ENCODE measurements at places on chromosomes 2 and 18.
A peak's percentile ranks its signal among the peaks of the same experiment; 100 is the strongest.

GRCh38 chr2:178177066-178177679 is 17.1 kb upstream of the OSBPL6 start:
- DNase-seq = no peak

DNA sequence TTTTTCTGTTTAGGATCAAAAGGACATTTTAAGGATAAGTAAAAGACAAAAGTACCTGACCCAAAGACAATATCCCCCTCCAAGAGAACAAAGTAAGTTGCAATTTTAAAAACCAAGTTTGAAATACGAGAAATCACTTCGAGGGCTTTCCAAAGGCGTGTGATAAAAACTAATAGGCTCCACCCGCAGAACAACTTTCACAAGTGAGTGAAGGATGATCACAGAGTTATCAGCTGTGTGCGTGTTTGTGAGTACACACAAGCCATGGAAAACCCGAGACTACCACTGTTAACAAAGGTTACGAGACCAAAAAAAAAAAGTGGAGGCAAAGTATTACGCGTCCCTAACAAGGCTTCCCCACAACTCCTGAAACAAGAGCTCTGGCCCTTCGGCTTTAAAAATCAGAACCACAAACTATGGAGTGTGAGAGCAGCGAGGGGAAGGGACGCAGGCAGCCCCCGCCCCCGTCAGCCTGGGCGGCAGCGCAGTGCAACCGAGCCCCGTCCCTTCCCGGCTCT is 719 bp downstream of the SMAD2 start:
- DNase-seq = no peak

DNA sequence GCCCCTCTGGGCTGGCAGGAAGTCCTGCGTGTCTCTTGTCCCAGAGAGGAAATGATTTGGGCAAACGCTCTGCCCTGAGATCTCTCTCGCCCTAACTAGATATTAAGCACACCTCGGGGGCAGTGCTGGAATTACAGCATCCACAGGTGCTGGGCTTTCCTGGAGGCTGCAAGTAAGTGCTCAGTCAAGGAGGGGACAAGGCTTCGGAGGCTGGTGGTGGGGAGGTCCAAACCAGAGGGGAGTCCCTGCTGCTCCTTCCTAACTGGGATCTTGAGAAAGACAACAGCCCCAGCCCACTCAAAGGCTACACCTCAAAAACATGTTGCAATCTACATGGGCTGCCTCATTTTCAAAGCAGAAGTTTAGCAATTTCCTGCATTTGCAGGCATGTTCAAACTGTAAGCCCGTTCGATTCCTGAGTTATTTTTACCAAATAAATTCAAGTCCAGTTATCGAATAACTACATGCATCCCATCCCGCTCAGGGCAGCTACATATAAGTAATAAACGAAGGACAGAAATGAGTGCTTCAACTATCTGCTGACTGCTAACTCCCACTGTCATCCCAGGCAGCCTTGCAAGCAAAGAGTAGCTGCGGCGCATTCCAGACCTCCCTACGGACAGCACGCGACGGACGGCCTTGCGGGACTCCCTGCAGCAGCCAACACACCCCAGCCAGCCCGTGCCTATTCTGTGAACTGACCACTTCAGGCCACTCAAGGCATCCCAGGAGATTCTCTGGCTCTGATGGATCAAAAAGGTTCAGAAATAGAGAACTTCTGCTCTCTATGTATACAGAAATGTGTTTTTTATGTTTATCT is 27.5 kb downstream of the ZNF516 start:
- DNase-seq = no peak

- no peak for DNase-seq
Measured at GRCh38 chr2:64722291-64723044, 68.8 kb upstream of the SERTAD2 start.

DNA sequence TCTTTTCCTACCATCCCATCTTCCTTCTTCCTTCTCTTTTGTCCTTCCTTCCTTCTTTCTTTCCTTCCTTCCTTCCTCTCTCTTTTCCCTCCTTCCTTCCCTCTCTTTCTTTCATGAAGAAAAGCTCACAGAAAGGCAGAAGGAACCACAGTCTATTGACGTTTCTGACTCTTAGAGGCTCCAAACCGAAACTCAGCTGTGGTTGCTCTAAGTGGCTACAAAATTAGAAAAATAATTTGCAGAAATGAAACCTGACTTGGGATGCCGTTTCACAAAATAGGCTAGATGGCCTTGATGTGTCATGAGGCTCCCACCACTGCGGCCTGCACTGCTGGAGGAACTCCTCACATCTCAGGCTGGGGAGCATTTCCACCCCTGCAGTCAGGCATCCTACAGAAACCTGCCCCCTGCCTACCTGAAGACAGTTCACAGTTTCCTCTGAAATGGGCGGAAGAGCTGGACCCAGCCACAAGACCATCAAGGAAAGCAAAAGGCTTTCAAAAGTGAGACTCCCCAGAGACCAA is 165.6 kb downstream of the SMAD7 start:
- no peak for DNase-seq

DNA sequence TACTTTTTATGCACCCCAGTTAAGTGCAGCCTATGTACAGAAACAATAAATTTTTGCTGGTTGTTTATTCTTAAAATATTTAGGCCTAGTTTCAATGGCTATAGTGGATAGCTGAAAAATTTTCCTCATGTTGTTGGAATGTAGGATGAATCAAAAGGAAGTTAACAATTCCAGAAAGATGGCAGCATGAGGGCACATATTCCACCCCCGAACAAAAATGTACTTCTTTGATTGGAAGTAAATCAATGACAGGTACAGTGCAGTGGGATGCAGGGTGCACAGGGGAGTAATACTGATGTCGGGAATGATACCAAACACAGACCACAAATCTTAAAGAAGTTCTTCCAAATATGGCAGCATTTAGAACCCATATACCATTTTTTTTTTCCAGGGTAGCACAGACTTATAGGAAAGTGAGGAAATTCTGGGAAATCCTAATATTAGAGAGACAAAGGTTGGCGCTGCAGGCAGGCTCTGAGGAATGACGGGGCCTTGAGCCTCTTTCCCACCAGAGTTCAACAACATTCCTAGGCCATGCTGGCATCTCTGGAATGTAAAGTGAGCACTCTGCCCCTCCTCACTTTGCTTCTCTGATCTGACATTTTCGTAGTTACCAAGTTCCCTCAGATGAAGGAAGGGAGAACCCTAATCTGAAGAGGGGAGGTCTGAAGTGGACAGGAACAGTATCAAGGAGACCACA is 36.6 kb upstream of the IKZF2 start:
- DNase-seq = no peak

- no peak for DNase-seq
Measured at GRCh38 chr2:27960237-27960912, 69.8 kb downstream of the BABAM2 start.

DNA sequence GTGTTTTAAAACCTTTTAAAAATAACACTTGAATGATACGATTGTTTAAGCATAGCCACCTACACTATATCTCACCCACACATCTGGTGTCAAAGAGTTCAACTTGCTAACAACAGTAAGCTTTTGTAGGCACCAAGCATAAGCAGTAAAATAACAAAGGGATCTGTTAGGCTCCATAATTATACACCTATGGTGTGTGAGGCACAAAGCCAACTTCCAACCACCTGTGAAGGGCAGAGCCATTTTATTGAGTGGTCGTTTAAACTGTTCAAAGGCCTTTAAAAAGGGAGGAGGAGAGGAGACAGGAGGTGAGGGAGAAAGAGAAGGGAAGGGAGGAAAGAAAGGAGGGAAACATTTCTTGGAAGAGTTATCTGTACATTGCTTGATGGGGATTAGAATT is 27.9 kb downstream of the NEMP2 start:
- peak; percentile 84 for DNase-seq

- DNase-seq = no peak
Measured at GRCh38 chr18:48297139-48297538, 112.0 kb downstream of the ZBTB7C start.

DNA sequence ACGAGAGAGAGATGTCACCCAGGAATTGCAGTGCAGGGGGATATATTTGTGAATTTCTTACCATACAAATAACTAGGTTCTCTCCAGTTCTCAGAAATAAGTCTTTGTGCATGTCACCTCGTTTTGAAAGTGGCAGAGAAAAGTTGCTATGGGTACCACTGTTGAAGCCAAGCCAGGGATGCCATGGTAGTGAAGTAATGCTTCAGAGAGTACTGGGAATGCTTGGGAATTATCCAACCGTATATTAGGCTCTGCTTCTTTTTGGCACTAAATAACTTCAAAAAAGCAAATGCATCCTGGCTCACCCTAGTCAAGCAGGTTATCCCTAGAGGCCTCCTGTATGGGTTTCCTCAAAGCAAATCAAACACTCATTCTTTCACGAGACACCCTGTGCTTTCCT is 50.7 kb upstream of the DDX18 start:
- DNase-seq = no peak

GRCh38 chr2:188695953-188696352 is 278.2 kb upstream of the COL3A1 start:
- DNase-seq = no peak

DNA sequence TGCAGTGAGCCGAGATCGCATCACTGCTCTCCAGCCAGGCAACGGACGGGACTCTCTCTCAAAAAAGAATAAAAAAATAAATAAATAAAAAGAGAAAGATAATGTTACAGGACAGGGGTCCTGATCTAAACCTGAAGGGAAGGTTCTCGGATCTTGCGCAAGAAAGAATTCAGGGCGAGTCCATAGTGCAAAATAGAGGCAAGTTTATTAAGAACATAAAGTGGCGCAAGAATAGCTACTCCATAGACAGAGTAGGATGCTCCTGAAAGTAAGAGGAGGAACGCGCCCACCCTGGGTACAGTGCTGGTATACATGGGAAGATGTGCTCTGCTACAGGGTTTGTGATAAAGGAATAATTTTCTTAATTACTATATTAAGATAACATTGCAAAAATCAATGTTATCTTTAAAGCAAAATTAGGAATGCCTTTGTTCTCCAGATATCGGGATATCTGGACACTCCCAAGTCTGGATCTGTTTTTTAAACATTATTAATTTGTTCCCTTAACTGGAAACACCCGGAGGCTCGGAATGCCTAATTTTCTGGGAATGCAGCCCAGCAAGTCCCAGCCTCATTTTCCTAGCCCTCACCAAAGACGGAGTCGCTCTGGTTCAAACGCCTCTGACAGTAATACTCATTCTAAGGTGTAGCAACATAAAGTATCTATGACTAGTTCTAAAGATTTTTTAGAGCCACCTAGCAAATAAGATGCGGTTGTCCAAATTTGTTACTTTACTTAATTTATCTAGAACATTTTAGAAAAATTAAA is 38.8 kb downstream of the ACSL3 start:
- DNase-seq = no peak

- no peak for DNase-seq
Measured at GRCh38 chr2:32647180-32647651, 19.4 kb downstream of the TTC27 start.

GRCh38 chr18:31500051-31500688 is 2.2 kb downstream of the DSG2 start:
- no peak for DNase-seq

GRCh38 chr2:12918138-12918834 is 201.6 kb downstream of the TRIB2 start:
- DNase-seq = no peak

- DNase-seq = peak; percentile 76
Measured at GRCh38 chr2:173982918-173983317, 17.7 kb upstream of the SP3 start.

DNA sequence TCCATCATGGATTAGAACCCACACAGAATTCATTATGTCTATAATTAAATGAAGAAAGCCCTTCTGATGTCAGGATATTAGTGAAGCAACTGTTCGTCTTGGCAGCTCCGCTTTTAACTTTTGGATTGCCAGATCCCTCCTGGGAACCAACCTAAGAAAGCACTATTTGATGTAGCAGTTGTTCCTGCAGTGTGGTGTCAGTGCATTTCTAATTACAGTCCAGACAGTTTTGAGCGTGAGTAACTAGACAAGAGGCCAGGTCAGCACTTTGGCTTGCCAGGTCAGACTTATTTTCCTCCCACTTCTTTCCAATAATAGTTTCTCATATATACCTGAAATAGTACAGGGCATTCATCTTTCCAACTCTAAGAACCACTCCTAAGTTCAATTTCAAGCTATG is 13.8 kb downstream of the NRXN1 start:
- DNase-seq = no peak

- no peak for DNase-seq
Measured at GRCh38 chr2:88831792-88832248, 140.3 kb downstream of the RPIA start.

DNA sequence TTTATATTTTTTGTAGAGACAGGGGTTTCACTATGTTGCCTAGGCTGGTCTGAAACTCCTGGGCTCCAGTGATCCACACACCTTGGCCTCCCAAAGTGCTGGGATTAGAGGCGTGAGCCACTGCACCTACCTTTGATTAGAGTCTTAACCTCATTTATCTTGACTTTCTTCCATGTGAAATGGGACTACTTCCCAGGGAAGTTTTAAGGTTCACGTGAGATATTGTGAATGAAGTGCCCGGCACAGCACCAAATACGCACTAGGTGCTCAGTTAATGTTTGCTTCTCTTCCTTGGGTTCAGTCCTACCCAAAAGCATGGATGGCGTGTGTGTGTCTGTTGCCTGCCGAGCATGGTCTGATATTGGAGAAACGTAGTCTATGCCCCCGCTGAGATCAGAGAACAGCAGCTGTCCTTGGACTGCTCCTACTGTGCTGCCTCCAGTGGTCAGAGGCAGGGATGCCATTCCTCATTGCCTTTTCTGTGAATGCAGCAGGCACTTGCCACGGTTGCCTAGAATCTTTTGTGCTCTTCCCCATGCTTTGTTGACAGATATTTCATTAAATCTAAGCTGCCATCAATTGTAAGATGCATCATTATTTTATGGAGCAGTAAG is 12.3 kb upstream of the TFCP2L1 start:
- no peak for DNase-seq

- DNase-seq = no peak
Measured at GRCh38 chr18:79823120-79823519, 25.4 kb downstream of the KCNG2 start.

- no peak for DNase-seq
Measured at GRCh38 chr18:79760881-79761280, 36.9 kb upstream of the KCNG2 start.

DNA sequence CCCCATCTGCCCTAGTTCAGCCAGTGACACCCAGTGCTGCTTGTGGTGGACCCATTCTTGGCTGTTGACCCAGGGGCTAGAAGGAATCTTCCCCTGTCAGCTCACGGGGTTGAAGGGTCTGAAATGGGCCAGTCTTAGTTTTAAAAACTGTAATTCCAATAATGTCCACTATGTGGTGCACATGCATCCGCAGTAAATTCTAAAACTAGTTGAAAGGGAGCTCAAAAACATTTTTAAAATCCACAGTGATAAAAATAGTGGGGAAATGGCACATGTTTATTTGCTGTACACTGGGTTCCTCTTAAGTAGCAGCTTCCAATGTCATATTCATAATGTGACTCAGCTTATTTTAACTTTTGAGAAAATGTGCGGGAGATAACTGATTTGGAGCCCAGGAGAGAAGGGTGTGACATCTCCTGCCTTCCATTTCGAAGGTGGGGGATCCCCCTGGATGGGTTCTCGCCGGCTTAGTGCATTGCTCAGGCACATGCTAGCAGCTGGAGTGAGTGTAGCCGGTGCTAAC is 32.8 kb downstream of the GRHL1 start:
- no peak for DNase-seq

DNA sequence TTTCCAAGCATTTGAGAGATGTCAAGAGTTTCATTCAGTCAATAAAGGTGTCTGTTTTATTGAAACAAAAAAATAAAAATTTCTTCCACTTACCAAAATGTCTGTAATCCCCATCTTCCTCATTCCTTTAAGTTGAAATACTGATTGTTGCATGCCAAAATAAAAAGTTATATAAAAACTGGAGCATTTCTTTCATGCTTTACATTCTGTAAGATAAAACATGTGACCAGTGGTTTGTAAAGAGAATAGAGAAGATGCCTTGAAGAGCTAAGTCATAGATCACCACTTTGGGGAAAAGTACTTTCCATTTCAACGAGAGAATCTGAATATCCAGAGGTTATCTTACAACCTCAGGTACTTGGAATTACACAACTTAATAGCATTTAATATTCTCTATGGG is 35.9 kb upstream of the MYO1B start:
- no peak for DNase-seq
